ENCODE measurements at places on chromosomes 12 and 14.
A peak's percentile ranks its signal among the peaks of the same experiment; 100 is the strongest.

GRCh38 chr12:108400056-108400455 is 60.9 kb upstream of the CMKLR1 start:
- no peak for DNase-seq

DNA sequence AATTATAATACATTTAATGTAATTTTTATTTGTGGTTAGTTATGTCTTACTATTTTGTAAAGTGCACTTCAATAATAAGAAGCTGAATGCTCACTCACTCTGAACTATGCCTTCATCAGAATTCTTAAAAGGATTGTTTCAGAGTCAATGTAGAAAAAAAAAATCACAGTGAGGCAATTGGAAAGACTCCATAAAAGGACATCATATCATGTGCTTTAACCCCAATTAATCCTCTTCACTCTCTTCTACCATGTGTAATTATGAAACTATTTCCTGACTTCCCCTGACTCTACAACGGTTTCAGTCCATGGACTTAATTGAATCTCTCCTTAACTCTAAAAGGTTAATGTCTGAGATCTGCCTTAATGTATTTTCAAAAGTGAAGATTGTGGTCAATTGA is 250.4 kb upstream of the ALG10 start:
- DNase-seq: no peak

- DNase-seq: no peak
Observed at GRCh38 chr14:87994974-87995373, 2.0 kb upstream of the GALC start.

- DNase-seq: peak; percentile 49
Observed at GRCh38 chr14:53501361-53502211, 348.5 kb upstream of the DDHD1 start.

GRCh38 chr12:132279184-132279889 is 50.1 kb downstream of the GALNT9 start:
- DNase-seq: no peak
